Activated gamma-delta T cell treated with Interleukin-2 at 50 U/mL for 16 hours (primary cell): ENCODE measurements at places on chromosomes 1 and 21.

DNA sequence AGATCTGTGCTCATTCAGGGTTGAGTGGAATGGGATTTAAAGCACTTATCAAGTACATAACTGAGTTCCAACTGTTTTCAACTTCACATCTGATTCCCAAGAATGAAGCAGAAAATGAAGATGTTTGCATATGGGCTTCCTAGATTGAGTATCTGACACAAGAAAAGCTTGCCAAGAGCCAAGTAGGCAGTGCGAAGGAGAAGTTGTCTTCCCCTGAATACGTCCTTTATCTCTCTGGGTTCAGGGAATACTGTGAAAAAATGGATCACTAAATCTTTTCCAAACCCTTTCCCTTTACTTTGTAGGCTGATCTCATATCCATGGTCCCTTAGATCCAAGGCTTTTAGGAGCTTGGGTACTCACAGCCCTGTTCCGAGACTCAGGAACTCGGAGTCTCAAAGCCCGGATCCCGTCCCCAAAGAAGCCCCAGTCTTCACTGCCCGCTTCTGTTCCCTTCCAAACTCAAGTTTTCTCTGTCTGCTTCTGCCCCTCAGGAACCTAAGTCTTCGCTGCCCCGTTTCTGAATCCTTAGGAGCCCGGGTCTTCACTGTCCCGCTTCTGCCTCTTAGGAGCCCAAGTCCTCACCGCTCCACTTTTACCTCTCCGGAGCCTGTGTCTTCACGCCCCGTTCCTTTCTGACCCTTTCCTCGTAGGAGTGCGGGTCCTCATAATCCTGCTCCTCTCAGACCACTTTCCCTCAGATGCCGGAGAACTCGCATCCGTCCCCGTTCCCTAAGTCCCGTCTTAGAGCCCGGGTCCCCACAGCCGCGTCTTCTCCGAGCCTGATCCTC, 616 bp downstream of the TAF12 start:
- DNase-seq = no peak

GRCh38 chr1:115641762-115642167, at the start of gene VANGL1:
VANGL1 (plus strand) TSS chr1:115641970; CDS start chr1:115651414, 9,444 bp downstream.
- peak; percentile 31 for DNase-seq

DNA sequence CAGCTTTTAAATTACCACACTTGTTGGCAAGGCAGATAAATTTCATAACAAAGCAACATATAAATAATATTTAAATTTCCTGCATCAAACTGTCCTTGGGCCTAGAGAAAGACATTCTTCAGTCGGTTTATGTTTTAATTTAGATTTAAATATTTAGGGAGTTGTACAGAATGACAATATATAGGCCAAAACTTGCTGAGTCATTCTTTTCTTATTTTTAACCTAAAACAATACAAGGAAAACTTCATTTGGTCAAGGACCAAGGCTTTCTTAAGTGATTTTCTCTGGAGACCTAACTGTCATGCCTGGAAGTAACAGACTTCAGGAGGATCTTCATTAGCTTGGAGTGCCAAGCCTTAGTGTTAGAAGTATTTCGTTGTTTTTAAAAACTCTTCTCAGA, 5.6 kb downstream of the MAP10 start:
- DNase-seq = no peak

GRCh38 chr1:15577691-15578090, 7.2 kb downstream of the AGMAT start:
- no peak for DNase-seq

DNA sequence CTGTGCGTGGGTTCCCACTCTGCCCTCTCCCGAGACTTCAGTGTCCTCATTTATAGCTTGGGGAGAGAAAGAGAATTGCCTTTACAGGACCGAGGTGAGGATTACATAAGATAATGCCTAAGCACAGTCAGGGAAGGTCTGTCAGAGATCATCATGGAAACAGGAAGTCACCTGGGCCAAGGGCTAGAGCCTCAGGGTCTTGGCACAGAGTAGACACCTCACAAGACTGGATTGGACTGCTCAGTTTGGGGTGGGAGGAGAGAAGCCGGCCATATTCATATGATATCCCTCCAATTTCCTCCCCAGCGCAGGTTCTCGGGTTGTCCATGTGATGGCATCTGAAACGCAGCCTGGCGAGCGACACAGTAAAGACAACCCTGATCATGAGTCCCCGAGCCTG, 3.8 kb downstream of the CNR2 start:
- no peak for DNase-seq

GRCh38 chr1:213409971-213410370, 358.9 kb downstream of the RPS6KC1 start:
- DNase-seq = no peak

GRCh38 chr1:30183006-30183405, 540.4 kb downstream of the MATN1 start:
- no peak for DNase-seq

DNA sequence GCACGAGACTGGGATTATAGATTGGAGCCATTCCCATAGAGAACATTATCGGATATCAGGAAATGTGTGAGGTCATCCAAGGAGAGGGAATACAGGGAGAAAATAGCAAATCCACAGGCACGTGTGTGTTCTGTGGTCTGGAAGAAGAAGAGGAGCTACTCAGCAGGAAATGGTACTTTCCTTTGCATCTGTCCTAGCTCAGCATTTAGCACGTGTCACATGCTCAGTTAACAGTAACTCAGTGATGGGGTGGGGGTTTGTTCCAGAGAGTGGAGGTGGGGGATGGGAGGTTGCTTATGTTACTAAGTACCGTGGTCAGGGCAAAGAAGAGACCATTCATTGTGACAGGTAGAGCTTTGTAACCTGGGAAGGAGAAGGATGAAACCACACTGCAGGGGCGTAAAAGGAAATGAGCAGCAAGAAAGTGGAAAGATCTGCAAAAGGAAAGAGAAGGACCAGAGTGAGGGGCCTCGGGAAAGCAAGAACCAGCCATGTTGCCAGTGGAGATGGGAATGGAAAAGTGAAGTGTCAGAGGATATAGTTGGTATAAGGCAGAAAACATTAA, 100.4 kb downstream of the ATP5PO start:
- DNase-seq = no peak

DNA sequence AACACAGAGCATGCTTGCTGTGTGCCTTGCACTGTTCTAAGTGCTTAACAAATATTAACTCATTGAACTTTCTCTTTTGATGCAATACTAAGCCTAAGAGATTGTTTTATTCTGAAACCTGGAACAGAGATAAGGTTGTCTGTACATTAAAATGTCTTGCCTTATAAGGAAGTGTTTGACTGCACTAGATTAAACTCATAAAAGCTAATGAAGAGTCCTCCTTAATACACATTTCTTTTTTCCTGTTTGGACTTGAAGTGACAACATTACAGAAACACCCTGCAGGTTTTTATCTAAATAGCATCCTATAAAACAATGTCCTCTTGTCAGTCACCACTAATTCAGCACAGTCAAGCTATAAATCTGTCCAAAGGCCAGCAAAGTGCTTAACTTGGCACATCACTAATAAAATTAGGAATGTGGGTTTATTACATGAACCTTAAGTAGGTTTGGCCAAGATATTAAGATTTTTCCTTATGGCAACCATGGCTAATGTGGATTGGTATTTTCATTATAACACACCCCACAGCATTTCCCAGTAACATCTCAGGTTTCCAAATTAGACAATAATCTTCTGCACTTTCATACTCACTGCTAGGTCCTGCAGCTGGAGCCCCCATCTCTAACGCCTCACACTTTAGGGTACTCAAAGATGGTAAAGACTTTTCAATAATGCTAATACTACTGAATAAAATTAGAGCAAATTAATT, 389.7 kb downstream of the LMO4 start:
- DNase-seq = no peak

DNA sequence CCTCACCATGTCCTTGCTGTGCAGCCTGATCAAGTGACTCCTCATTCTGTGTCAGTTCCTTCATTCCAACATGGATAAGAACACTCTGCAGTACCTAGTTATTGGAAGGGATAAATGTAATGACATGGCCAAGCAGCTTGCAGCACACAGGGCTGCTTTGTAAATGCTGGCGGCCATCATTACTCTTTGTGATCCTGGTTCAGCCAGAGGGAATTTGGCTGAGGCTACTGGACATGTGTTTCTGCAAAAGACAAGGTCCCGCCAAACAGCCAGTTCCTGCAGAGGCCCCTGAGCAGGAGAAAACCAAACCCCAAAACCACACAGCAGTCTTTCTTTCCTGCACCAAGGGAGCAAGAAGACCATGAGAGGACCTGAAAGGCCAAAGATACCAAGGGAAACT, 495.8 kb downstream of the AJAP1 start:
- no peak for DNase-seq

- DNase-seq = no peak
These were observed 34.6 kb downstream of the TMEM51 start for GRCh38 chr1:15188130-15188524.
